ENCODE measurements at places on chromosomes 2 and 18.

DNA sequence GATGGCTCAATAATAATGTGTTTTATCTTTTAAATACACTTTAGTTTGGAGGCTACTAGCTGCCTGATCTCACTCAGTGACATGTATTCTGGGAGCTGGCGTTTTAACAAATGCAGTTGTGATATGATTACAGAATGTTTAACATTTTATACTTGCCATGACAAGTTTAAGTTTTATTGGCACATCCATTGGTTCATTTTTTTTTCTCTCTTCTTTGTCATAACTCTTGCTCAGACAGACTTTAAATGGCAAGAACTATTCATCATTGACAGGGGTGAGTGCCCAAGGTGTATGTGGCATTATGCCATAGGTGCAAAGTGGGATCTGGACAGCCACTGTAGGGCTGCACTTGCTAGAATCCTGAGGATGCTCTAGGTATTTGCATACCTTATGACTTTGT lies 72.1 kb upstream of the MYL1 start:
- no peak for DNase-seq

DNA sequence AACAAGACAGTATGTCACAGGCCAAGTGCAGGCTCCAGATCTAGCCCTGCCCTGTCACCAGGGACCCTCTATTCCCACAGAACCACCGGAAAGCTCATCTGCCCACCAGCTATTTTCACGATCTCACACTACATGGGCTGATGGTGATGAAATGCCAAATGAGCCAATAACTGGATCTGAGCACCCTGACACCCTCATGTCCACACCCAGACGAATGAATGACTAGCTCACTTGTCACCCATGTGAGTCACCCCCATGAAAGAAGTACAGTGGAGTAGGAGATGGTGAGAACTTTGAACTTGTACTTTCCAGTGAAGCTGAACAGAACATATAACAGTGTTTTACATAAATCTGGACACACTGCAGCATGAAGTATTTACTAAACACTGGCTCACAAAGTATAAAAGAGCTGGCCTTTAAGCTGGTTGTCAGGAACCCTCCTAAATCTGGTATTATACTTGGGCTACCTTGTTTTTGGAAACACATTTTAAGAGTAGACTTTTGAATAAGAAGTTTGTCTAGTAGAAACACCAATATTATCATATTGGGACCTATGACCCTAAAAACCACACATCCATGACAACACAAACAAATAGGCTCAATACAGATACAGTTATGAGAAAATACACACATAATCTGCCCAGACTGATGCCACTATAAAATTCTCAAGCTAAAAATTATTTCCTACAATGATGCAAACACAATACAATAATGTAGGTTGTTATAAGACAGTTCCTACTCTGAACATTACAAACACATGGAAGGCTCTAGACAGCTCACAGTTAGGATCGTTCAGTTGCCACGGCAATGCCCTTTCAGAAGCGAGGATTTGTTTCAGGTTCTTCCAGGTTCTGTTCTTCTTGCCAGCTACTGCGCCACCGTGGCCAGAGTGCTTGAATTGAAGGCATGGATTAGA lies 19.0 kb downstream of the INO80C start:
- peak; percentile 98 for DNase-seq

DNA sequence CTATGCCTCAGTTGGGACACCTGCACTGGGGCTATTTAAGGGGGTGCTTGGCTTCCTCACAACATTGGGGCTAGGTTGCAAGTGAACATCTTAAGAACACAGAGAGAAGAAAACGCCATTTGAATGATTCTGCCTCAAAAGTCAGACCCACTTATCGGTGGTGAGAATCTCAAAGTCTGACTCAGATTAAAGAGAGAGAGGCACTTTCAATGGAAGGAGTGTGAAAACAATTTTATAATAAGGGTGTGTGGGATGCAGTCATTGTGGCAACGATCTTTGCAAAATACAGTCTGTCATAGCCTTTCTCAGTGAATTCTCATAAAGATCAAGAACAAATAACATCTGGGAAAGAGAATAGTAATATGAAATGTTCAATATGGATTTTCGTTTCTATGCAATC lies 41.8 kb downstream of the CCDC102B start:
- DNase-seq: peak; percentile 21

GRCh38 chr2:73069855-73070642 lies 1.5 kb downstream of the SFXN5 start:
- no peak for DNase-seq

- DNase-seq: no peak
These were observed 277.5 kb upstream of the ZSWIM2 start for GRCh38 chr2:187126247-187127005.

DNA sequence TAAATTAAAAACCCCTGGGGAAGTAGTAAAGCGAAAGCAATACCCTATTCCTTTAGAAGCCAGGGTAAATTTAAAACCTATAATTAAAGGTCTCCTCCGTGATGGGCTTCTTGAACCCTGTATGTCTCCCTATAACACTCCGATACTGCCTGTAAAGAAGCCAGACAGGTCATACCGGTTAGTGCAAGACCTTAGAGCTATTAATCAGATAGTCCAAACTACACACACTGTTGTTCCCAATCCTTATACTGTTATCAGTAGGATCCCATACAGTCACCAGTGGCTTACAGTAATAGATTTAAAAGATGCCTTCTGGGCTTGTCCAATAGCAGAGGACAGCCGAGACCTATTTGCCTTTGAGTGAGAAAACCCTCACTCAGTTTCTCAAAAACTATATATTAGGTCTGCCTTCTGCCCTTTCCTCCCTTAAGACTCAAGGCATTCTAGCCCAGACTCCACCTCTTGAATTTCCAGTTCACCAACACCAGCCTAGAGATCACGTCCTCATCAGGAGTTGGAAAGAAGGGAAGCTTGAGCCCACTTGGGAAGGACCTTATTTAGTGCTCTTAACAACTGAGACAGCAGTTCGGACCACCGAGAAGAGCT lies 12.4 kb upstream of the SAP130 start:
- no peak for DNase-seq

All from fibroblast of skin of back (primary cell).